ENCODE measurements at places on chromosomes 7 and 10. TPM values are rescaled to one million over a fixed set of nuclear protein-coding genes. Genes with fewer than 3 reads are reported as not detected.
A peak's percentile ranks its signal among the peaks of the same experiment; 100 is the strongest.

GRCh38 chr7:108492742-108493141, 33.2 kb downstream of the PNPLA8 start:
- no peak overlapping the region for H3K4me3 ChIP-seq
- no peaks in the 10 kb centered on the region for H3K27me3 ChIP-seq
- no peak for DNase-seq
- peaks cover 10% of the 10 kb centered on the region for H3K36me3 ChIP-seq

The SAMD9 gene
- 64.4 TPM for total RNA-seq

The GNAT3 gene
- total RNA-seq = not detected

DNA sequence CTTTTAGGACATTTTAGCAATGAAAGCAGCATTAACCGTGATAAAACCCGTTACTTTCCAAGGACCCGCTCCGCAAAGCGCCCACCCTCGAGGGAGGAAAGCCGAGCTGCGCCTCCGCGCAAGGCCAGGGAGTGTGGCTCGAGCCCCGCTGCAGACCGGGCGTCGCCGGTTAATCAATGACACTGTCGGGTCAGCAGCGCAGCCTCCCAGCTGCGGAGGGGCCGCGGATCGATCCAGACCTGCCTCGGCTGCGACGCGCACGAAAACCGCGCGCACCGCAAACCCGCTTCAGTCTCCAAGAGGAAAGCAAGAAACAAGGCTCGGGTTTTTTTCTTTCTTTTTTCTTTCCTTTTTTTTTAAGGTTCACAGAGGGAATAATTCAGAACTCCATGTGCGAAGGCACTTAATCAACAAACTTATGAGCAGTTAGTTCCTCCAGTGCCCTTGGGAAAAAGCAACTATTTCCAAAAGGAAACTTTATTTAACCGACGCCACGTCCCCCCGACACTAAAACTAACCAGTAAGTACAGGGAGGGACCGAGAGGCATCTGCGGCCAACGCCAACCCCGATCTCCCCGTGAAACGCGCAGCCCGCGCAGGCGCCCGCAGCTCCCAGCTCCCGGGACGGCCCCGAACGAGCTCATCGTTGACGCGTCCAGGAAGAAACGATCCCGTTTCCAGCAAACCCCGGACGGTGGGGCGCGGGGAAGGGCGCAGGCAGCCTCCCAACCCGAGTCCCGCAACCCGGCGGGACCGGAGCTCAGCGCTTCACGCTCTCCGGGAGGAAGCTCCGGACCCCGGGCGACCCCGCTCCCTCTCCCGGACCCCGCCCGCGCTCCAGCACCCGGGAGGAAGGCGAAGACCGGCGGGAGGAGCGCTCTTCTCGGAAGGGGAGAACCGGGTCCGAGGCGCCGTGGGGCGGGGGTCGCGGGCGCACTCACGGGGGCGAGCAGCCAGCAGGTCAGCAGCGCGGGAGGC, 598 bp downstream of the VIPR2 start:
- H3K27ac ChIP-seq = no peak overlapping the region
- peaks cover 25% of the 10 kb centered on the region for H3K27me3 ChIP-seq
- no peaks in the 10 kb centered on the region for H3K4me1 ChIP-seq
- H3K36me3 ChIP-seq = no peaks in the 10 kb centered on the region
- no peak overlapping the region for H3K4me3 ChIP-seq

DNA sequence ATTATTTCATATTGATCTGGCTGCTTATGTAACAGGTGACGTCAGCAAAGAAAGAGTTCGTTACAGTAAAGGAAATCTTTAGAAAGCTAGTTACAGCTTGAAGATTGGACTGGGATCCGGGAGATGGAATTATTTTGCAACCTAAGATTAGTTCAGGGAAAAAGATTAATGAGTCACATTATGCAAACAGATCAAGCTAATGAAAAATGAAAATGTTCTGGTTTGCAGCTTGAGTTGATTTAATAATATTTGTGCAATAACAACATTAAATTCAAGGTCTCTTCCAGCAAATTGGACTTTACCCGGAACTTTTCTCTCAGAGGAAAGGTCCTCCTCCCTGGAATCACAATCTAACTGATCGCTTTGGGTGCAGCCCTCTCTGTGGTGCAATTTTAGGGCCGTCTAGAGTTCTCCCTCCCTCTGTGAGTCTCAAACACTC, 119.5 kb downstream of the OTUD1 start:
- DNase-seq = no peak
- H3K27ac ChIP-seq = no peak overlapping the region
- H3K36me3 ChIP-seq = no peaks in the 10 kb centered on the region
- no peaks in the 10 kb centered on the region for H3K27me3 ChIP-seq

DNA sequence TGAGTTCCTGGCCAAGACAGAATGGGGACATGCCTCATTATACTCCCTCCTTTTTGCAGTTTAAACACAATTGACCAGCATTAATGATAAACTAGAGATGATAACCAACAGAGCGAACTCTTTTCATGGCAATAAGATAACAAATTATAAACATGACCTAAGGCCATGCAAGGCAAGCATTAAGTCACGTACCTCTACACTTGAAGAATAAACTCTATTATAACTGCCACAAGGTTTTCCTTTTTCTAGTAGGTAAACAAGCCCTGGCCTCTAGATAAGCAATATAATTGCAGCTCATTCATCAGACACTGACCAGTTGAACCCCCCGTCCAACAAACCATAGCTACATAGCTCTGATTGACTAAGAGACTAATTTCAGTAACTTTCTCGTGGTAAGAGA, 767.0 kb downstream of the GRM8 start:
- no peaks in the 10 kb centered on the region for H3K36me3 ChIP-seq
- H3K27me3 ChIP-seq = no peaks in the 10 kb centered on the region
- no peak for DNase-seq
- H3K4me1 ChIP-seq = no peaks in the 10 kb centered on the region
- no peak overlapping the region for H3K27ac ChIP-seq

GRCh38 chr7:119630406-119630969, 642.5 kb upstream of the KCND2 start:
- H3K4me1 ChIP-seq = no peaks in the 10 kb centered on the region
- no peak overlapping the region for H3K4me3 ChIP-seq
- H3K36me3 ChIP-seq = no peaks in the 10 kb centered on the region
- no peak overlapping the region for H3K27ac ChIP-seq
- no peaks in the 10 kb centered on the region for H3K27me3 ChIP-seq

The PLEKHS1 gene
- total RNA-seq = not detected

DNA sequence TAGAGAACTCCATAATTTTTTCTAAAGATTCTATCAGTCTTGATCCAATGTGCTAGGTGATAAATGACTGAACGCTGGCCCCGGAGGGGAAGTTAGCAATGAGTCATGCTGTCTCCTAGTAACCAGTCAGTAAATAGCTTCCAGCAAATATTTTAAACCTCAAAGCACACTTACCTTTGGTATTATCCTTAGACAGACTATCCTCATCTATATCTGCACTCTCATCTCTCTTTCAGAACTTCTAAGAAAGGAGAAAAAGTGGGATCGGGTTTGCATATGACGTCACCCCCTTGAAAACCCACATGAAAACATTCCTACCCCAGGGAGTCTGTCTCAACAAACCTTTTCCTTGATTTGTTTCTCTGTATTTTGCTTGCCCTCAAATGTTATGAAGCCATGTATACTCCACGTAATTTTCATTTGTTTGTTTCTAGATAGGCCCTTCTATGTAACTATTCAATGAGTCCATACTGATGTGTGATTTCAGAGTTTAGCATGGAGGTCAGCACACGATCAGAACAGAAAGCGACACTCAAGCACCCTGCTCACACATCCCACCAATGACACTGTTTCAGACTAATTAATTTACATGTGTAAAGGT, 174.9 kb upstream of the NRP1 start:
- H3K36me3 ChIP-seq = no peaks in the 10 kb centered on the region
- DNase-seq = peak; percentile 97
- H3K27me3 ChIP-seq = no peaks in the 10 kb centered on the region
- peak overlapping the region; percentile 62 for H3K27ac ChIP-seq
- peaks cover 21% of the 10 kb centered on the region for H3K4me1 ChIP-seq

The LAMTOR4 gene
- 59.9 TPM for total RNA-seq

GRCh38 chr7:151927011-151927410, 29.2 kb upstream of the GALNTL5 start:
- H3K27me3 ChIP-seq = no peaks in the 10 kb centered on the region
- DNase-seq = no peak
- no peaks in the 10 kb centered on the region for H3K36me3 ChIP-seq
- no peak overlapping the region for H3K27ac ChIP-seq
- no peak overlapping the region for H3K4me3 ChIP-seq

DNA sequence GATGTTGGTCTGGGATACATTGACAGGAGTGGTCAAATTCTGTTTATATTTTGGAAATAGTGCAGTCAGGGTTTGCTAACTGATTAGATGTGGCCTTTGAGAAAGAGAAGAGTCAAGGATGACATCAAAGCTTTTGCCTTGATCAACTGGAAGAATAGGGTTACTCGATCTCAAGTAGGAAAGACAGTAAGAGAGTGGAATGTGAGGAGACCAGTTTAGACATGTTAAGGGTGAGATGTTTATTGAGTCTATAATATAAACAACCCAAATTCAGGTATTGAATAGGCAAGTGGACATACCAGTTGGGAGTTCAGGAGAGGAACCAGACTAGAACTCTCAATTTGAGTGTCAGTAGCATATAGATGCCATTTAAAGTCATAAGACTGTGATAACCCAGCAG, 1.9 kb upstream of the ANKRD7 start:
- no peak overlapping the region for H3K4me3 ChIP-seq
- DNase-seq = no peak
- H3K36me3 ChIP-seq = no peaks in the 10 kb centered on the region

The FGFBP3 gene
- 3.3 TPM for total RNA-seq

DNA sequence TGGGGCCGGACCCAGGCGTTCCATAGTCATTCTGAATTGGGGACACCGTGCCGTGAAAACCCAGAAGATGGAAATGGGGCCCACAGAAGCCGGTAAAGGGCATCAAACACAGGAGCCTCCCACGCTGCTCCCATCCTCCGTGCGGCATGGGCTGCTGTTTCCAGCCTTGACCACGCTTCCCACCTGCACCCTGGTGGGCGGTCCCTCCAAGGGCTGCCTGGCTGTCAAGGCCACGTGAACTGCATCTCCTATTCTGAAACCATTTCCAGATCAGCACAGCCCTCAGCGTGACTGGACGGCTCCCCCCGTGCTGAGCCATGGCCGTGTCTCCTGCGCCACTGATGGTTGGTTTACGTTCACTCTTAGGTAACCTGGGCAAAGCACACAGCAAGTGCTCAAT, 14.1 kb downstream of the CFAP46 start:
- no peaks in the 10 kb centered on the region for H3K27me3 ChIP-seq
- H3K36me3 ChIP-seq = no peaks in the 10 kb centered on the region
- no peak for DNase-seq
- H3K27ac ChIP-seq = no peak overlapping the region

The HHEX gene
- total RNA-seq = not detected

GRCh38 chr7:79176859-79177477, 276.5 kb downstream of the MAGI2 start:
- H3K36me3 ChIP-seq = no peaks in the 10 kb centered on the region
- no peaks in the 10 kb centered on the region for H3K27me3 ChIP-seq
- peaks cover 1% of the 10 kb centered on the region for H3K4me1 ChIP-seq
- H3K27ac ChIP-seq = no peak overlapping the region
- no peak overlapping the region for H3K4me3 ChIP-seq
